ENCODE measurements at places on chromosomes 4 and X.

DNA sequence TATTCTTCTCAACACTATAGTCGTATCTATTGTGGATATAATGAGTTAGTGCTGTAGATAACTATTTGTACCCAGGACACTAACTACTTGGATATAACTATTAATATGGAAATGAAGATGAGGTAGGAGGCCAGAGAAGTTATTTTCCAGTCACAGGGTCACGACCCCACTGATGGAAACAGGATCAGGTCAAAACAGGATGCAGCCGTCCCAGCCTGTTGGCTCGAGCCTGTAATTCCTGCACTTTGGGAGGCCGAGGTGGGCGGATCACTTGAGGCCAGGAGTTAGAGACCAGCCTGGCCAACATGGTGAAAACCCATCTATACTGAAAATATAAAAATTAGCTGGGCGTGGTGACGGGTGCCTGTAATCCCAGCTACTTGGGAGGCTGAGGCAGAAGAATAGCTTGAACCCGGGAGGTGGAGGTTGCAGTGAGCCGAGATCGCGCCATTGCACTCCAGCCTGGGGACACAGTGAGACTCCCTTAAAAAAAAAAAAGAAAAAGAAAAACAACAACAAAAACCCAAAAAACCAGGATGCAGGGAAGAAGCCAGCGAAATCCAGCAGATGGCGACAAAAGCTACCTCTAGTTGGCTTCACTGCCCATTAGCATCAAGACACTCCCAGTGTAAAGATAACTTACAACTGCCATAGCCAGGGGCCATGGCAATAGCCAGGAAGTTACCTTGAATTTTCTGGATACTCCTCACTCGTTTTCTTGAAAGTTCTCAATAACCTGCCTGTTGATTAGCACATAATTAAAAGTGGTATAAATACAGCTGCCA lies 37.9 kb upstream of the NKAP start:
- no peak for DNase-seq

DNA sequence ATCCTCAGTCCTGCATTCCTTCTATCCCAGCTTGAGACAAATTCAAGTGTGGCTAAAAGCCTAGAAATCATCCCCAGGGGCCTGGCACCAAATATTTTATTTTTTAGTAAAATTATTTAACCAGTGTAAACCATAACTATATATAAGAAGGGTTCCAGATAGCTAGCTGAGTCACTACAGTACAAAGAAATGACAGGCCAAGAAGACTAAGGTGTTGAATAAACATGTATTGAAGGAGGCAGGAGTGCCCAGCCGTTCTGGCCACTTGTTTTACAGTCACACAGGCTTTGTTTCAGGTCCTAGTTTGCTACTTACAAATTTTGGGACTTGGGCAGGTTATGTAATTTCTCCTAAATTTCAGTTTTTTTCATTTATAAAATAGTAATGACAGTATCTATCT lies 225.9 kb upstream of the PITX2 start:
- no peak for DNase-seq

DNA sequence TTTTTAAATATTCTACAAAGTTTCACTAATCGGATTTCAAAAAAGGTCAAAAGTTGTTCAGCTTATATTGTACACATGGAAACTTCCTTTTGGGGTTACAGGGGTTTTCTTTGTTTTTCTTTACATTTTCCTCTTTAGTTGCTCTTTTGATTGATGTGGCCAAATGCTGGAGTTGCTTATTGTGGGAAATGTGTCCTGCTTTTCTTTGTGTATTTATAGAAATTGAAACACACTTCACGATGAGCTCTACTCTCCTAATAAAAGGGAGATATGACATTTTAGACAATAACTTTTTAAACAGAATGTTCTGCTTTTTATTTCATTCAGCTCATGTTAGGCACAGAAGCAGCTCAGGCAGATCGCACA lies 50.7 kb upstream of the SPRY1 start:
- no peak for DNase-seq

DNA sequence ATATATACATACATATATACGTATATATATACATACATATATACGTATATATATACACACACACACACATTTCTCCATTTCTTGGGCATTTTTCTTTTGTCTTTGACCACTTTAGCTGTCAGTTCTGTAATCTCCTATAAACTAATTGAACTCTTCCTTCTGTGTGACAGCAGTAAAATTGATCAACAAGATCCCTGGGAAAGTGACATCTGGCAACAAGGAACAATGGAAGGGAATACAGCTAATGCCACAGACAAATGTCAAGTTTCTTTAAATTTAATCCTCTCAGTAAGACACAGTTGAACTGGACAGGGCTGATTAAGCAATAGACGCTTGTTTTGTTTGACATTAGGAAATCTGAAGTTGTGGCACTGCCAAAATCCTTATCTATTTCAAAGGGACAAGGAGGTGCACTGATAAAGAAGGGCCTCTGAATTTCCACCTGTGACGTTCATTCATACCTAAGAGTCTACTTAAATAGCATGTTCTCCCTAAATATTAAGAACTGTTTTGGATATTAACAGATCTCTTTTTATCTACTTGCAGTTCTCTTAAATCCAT lies 126.9 kb downstream of the RNF150 start:
- DNase-seq = no peak

- no peak for DNase-seq
Measured at GRCh38 chr4:26001413-26001812, 87.4 kb downstream of the SMIM20 start.

DNA sequence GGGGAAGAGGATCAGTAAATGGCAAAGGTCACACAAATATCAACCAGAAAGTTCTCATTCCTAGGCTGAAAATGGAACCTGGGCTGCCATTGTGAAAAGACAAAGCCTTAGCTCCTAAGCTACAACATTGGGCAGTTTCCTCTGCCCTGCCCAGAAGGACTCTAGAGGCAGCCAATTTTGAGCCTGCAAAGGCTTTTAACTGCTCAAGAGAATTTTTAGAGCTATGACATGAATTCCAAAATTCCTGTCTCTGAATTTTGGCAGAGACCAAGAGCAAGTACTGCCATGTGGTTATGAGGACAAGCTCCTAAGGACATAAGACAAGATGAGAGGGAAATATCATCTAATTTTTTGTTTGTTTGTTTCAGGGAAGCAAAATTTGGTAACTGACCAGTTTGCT lies 29.6 kb upstream of the IGFBP7 start:
- no peak for DNase-seq

GRCh38 chr4:86564795-86565194 lies 29.3 kb upstream of the PTPN13 start:
- no peak for DNase-seq

- no peak for DNase-seq
Measured at GRCh38 chr4:173217727-173218126, 49.1 kb downstream of the GALNT7 start.

- DNase-seq = no peak
Measured at GRCh38 chrX:118974908-118975671, 672 bp downstream of the LONRF3 start.

- no peak for DNase-seq
Measured at GRCh38 chr4:7423801-7424552, 10.8 kb downstream of the PSAPL1 start.

DNA sequence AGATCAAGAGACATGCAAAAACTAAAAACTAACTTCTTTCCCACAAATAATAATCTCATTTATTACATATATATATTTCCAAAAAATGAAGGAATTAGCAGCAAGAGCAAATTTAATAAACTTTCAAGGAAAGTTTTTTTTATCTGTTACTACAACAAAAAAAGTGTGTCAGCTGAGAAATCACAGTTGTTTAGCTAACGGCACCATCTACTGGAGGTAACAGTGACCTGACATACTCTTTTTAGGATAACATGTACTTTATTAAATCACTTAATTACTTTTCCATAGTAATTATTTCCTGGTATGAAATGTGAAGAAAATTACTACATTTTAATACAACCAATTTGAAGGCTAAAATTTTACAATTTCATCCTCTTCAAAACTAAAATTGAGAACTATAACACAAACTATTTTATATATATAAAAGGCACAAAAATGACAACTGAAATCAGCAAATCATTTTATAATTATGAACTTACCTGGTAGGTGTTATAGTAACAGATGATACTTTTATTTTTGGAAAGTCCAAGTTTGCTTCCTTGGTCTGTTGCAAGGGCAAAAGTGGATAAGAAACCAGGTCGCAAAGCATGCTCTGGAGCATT lies 9.1 kb downstream of the LAMTOR3 start:
- no peak for DNase-seq

- DNase-seq = no peak
Measured at GRCh38 chrX:71492231-71493065, 40.5 kb upstream of the OGT start.

DNA sequence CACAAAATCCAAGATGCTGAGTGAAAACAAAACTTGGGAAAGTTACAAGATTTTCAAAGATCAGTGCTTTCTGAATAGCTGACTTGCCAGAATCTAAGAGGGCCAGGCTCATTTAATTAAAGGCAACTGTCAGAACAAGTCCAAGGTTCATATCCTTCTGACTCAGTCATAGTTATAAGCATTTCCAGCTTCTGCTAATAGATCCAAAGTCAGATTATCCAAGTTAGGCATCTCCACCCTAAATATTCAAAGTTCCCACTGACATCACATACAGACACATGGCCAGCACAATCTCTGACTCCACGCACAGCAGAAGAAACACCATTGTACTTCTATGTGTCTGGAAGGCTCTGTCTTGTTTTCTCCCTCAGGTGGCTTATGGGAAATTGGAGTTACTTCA lies 41.8 kb downstream of the GASK1B start:
- no peak for DNase-seq

DNA sequence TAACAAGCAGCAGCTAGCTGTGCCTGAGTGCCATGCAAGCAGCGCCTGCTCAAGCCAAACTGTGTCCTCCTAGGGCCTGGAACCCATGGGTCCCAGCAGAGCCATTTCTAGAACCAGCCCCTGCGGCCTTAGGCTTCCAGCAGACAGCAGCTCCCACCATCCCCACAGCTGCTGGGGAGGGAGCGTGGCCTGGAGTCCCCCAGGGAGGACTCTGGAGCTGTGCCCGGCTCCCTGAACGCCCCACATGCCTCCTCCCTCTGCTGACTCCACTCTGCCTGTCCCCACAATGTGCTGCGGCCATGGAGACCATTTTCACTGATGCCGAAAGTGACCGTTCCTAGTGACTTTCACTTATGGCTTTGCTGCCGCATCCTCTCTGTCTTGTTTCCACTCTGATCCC lies 45.9 kb downstream of the GAK start:
- no peak for DNase-seq

DNA sequence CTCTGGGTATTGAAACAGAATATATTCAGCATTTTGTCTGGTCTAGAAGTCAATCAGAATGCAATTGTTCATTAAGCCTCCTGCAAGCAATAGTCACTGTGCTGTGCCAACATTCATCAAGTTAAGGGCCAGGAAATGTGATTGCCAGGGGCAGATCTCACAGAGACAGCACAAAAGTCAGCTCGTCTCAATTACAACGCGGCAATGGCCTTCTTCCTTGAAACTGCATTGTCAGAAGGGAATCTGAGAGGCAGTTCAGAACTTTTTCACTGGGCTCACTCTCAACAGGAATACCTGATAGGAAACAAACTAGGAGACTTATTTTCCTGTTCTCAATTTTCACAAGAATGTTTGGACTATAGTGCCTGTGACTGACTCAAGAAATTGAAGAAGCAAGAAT lies 131.1 kb upstream of the NR3C2 start:
- no peak for DNase-seq

DNA sequence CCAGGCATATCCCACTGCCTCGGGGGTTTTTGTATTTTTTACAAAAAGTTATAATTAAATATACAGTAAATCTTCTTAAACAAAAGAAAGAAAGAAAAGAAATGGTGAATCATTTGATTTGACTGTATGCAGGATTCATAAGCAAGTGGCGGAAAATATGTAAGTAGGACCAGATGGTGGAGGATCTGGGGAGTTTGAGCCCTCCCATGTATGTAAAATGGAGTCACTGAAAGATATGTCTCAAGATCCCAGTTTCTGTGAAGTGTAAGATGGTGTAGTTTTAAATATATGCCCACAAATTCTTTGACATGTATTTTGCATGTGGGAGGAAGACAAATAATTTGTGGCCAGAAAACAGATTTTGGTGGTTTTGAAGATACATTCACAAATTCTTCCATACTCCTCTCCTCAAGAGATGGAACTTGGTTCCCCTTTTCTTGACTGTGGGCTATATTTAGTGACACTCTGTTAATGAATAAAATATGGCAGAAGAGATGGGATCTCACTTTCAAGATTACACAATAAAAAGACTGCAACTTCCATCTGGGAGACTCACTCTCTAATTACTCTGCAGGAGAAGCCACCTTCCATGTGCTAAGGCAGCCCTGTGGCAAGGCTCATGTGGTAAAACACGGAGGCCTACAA lies 133.6 kb upstream of the S100G start:
- no peak for DNase-seq

- no peak for DNase-seq
Measured at GRCh38 chrX:41946235-41946634, 22.9 kb upstream of the CASK start.

- DNase-seq = no peak
Measured at GRCh38 chr4:173934201-173934600, 349.3 kb downstream of the FBXO8 start.

GRCh38 chr4:76752861-76753501 lies 145.0 kb downstream of the SOWAHB start:
- no peak for DNase-seq

DNA sequence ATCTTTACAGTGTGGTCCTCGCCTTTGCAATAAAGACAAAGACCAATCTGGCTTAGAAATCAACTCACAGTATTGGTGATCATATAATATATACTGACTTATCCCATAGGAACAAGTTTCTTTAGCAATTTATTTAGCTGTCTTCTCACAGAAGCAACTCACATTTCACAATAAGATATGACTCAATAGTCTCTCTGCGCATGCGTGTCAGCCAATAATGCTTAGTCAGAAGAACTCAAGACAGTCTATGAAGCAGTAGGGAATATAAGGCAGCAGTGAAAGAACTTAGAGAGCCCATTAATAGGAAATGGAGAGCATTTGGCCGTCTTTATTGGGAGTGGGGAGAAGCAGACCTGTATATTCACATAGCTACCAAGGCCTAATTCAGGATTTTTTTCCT lies 216.7 kb downstream of the IL13RA2 start:
- DNase-seq = no peak

- no peak for DNase-seq
Measured at GRCh38 chr4:41067369-41067768, 147.0 kb downstream of the APBB2 start.

GRCh38 chr4:85114526-85114925 lies 148.0 kb upstream of the WDFY3 start:
- no peak for DNase-seq

GRCh38 chr4:101973361-101973760 lies 182.8 kb downstream of the BANK1 start:
- no peak for DNase-seq
